ENCODE measurements at places on chromosomes 5 and 9.

DNA sequence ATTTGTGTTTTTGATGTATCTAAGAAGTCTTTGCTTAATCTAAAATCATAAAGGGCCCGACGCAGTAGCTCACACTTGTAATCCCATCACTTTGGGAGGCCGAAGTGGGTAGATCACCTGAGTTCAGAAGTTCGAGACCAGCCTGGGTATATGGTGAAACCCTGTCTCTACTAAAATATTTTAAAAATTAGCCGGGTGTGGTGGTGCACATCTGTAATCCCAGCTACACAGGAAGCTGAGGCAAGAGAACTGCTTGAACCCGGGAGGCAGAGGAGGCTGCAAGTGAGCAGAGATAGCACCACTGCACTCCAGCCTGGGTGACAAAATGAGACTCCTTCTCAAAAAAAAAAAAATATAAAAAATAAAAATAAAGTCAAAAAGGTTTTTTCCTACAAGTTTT lies 9.6 kb downstream of the IL6ST start:
- no peak for DNase-seq

DNA sequence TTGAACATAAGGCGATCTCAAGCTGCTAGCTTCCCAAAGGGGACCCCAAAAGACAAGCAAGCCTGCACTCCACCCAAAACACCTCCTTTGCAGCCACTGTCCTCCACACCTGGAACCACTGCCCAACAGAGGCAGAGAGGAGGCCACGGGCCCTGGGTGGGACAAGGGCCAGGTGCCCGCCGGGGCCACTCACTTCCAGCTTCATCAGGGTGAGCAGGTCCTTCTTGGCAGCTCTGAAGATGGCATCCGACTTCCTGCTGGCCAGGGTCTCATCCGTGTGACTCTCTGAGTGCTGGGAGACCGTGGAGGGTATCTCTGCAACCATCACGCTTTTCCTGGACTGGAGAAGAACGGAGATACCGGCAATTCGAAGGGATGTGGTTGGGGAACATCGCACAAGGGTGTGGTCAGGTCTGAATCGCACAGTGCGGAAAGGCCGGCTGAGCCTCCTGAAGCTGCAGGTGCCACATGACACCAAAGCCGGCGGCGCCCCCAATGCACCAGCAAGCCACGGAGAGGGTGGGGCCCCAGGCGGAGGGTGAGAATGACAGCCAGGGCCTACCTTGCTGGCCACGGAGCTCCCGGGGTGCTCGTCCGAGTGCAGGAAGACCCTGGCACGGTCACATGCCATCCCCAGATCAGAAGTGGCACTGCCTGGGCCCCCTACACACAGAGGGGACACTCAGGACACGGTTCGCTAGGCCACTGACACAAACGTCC lies 44.6 kb downstream of the PNPLA7 start:
- no peak for DNase-seq

GRCh38 chr5:14129123-14129522 lies 14.0 kb upstream of the TRIO start:
- DNase-seq = no peak

DNA sequence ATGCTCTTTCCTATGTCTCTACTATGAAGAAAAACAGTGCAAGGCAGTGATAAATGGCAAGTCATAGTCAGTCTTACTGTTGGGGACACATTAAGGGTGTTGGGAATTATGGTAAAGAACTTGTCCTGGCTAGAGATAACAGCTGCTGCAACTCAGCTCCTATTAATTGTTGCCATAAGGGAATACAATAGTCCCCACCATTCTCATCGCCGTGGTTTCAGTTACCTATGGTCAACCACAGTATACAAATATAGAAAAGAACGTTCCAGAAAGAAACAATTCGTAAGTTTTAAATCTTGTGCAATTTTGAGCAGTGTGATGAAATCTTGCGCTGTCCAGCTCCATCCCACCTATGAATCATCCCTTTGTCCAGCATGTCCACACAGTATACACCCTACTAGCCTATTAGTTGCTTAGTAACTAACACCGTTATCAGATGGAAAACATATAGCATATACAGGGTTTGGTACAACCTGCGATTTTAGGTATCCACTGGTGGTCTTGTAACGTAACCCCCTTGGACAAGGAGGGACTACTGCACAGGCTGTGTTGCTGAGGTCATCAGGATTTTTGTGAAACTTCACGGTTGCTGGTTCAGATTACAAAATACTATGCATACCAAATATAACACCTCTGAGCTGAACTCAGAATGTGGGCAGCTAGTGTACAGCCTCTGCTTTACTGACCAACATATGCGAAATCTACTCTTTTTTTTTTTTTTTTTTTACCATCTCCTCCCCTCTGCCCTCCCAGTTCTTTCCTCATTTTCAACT lies 53.5 kb downstream of the ZFR start:
- DNase-seq = peak; percentile 56

- DNase-seq = no peak
Measured at GRCh38 chr9:128285033-128285784, 9.1 kb downstream of the SWI5 start.

DNA sequence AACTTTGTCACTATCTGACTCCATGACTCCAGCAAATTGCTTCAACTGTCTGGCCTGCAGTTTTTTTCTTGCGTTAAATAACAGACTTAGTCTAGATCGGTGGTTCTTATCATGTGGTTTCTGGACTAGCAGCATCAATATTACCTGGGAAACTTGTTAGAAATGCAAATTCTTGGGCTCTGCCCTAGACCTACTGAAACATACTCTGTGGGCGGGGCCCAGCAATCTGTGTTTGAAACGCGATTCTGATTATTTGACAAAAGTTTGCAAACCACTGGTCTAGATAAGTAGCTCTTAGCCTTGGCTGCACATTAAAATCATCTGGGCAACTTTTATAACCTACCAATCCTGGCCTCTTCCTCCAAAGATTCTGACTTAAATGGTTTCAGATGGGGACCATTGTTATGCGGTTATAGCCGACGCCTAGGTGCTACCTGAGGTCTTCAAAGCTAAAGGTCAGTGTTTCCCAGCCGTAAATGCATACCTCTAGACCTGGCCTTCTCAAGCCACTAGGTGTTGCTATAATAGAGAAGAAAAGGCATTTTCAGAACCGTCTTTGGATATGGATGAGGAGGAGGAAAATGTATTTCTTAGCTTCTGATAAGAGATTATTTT lies 74.0 kb downstream of the C9orf85 start:
- DNase-seq = no peak

DNA sequence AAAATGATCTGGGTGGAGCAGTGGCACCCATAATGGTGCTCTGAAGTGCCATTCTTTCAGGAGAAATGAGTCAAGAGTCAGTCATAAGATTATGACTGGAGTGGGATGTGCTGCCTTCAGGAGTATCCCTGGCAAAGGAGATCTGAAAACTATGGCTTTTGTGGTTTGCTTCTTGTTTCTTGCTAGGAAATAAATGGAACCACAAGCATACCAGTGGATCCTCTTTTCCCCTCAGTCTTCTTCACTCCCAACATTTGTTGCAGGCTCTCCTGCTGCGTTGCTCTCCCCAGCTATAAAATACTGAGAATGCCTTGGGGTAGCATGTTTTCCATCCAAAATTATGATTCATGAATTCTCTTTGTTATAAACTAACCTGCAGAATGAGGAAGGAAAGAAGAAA lies 199.1 kb downstream of the NNT start:
- DNase-seq = peak; percentile 63

- DNase-seq = peak; percentile 98
Measured at GRCh38 chr5:68046445-68046844, 169.1 kb upstream of the PIK3R1 start.

- DNase-seq = no peak
Measured at GRCh38 chr5:157597277-157597676, 21.7 kb upstream of the ADAM19 start.

DNA sequence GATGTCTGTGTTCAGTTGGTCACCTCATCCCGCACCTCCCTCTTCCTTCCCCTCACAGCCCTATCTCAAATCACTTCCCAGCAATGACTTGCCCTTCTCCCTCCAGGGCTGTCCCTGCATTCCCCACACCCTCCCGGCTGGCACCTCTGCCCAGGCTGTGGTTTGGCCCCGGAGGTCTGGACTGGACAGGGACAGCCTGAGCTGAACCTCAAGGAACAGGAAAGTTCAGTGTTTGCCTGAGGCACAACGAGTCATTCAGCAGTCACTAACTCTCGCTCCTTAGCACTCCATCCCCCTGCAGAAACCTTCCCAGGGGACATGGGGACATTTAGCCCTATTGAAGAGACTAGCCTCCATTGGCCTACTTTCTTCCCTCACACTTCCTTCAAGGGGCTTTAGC lies 58.3 kb upstream of the MAP3K1 start:
- DNase-seq = peak; percentile 97

GRCh38 chr9:93601666-93602065 lies 25.3 kb downstream of the PHF2 start:
- DNase-seq = no peak

DNA sequence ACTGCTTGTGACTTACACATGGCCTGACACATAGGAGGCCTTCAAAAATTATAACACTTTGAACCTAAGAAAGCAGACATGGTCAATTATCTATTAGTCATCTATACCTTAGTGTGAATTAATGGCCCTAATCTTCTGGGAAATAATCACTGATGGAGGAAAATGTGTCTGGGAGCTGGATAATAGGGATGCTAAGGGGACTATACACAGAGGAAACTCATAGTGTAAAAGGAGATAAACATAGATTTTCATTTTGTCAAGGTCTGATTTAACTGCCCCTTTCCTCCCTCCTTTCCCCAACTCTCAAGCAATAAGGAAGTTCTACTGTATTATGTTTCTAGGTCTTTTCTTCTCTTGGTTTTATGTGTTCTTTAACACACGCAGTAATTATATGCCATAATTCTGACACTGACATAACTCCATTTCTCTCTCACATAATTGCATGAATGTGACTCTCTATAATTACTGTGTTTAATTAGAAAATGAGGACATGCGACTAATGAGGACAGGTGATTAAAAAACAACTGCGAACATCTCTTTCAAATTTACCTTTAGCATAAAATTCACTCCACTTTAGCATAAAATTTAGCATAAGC lies 18.7 kb upstream of the PRELID2 start:
- DNase-seq = no peak

GRCh38 chr9:78669591-78669990 lies 372.7 kb downstream of the PSAT1 start:
- DNase-seq = peak; percentile 57

DNA sequence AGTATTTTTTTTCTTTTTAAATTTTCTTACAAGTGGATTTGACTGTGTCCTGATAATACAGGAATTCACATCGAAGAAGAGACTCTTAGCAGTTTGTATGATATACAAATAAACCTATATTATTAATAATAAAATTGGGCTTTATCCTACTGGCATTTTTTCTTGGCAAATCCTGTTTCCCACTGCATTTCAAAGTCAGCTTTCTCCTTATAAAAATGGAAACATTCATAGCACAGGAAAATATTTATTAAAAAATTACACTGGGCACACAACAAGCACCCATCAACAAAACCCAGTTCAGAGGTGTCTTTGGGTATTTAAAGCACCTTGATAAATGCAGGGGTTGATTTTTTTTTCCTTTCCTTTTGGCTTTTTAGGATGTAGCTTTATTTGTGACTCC lies 200.9 kb downstream of the MEF2C start:
- peak; percentile 10 for DNase-seq

- DNase-seq = peak; percentile 8
Measured at GRCh38 chr5:105639068-105639467, 2031.7 kb downstream of the EFNA5 start.

DNA sequence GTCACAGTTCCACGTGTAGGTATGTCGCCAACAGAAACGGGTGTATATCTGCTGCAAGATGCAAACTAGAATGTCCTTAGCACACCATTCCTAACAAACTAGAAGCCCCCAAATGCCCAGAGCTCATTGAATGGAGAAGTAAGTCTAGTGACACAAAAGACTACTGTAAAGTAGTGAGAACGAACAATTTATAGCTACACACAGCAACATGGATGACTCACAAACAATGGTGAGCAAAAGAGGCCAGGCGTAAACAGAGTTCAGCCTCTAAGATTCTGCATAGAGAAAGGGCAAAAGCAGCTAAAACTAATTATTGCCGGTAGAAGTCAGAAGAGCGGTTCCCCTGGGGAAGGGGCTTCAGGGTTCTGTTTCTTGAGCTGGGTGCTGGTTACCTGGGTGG lies 74.7 kb downstream of the AMBP start:
- DNase-seq = peak; percentile 37

GRCh38 chr5:125537661-125538060 lies 791.2 kb upstream of the ZNF608 start:
- DNase-seq = no peak

DNA sequence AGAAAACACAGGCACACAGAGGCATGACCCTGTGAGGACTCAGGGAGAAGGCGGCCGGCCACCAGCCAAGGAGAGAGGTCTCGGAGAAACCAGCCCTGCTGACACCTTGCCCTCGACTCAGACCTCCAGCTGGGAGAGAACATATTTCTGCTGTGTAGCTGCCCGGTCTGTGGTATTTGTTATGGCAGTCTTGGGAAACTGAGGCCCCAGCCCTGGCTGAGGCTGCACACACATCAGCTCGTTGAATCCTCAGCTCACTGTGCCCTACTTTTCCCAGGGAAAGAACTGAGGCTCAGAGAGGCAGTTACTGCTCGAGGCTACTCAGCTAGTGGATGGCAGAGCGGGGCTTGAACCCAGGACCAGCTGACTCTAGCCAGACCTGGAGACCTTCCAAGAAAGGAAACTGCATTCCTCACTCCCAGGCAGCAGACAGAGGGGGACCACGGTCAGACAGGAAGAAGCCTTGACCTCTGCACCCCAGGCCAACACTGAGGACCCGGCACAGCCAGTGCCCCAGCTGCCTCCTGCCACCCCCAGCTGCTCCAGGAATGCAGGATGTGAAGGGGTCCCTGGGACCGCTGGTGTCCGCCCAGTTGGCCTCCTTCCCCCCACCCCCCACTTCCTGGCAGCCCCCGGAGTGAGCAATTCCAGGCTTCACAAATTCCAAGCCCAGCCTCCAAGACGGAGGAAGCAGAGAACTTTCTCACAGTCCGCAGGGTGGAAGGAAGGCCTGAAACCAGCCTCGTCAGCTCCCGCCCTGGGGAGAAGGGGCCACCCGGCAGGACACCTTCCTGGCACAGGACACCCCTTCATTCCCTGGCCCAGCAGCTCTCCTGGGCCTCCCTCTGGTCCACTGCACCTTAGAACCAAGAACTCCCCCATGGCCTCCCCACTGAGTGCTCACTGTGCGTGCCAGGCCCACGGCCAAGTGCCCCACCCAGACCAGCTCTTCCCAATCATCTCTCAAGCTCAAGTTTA lies 69.9 kb downstream of the LRSAM1 start:
- DNase-seq = peak; percentile 88

- DNase-seq = no peak
Measured at GRCh38 chr9:89701221-89701798, 96.5 kb downstream of the GADD45G start.

DNA sequence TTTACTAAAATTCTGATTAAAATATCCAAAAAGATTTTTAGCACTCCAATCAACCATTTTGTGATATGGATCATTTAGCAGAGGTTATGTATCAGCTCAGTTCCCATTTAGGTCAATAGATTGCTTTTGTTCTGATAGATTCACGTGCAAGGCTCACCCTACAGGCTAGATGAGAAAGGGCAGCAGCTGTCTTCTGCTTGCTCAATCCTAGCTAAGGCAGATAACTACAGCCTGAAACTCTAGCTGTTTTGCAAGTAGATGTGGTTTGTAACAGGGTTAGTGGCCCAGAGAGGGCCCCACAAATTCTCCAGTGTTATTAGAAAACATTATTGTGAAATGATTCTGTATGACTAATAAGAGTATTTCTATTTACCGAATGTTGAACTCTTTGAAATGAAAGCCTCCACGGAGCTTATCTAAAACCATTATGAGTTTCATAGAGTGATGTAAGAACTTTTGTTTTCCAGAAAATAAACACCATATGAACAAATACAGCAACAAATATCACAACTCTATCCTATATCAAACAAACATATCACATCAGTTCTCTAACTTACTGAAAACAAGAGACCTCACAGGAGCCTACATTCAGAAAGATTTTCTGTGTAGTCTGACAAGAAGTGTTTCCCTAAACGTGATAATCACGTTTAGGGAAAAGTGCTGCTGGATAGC lies 841.9 kb upstream of the ACO1 start:
- peak; percentile 46 for DNase-seq
